ENCODE measurements at places on chromosomes 1 and 21.

GRCh38 chr1:206556047-206556749, 48.9 kb downstream of the RASSF5 start:
- H3K27me3 ChIP-seq = no peaks in the 10 kb centered on the region
- H3K27ac ChIP-seq = peak overlapping the region; percentile 99
- H3K4me1 ChIP-seq = peaks cover 67% of the 10 kb centered on the region

- H3K27me3 ChIP-seq = no peaks in the 10 kb centered on the region
- no peaks in the 10 kb centered on the region for H3K36me3 ChIP-seq
- no peak overlapping the region for H3K27ac ChIP-seq
- no peaks in the 10 kb centered on the region for H3K4me1 ChIP-seq
- no peak for DNase-seq
- no peak overlapping the region for H3K4me3 ChIP-seq
Observed at GRCh38 chr21:27045281-27045985, 78.5 kb upstream of the ADAMTS5 start.

DNA sequence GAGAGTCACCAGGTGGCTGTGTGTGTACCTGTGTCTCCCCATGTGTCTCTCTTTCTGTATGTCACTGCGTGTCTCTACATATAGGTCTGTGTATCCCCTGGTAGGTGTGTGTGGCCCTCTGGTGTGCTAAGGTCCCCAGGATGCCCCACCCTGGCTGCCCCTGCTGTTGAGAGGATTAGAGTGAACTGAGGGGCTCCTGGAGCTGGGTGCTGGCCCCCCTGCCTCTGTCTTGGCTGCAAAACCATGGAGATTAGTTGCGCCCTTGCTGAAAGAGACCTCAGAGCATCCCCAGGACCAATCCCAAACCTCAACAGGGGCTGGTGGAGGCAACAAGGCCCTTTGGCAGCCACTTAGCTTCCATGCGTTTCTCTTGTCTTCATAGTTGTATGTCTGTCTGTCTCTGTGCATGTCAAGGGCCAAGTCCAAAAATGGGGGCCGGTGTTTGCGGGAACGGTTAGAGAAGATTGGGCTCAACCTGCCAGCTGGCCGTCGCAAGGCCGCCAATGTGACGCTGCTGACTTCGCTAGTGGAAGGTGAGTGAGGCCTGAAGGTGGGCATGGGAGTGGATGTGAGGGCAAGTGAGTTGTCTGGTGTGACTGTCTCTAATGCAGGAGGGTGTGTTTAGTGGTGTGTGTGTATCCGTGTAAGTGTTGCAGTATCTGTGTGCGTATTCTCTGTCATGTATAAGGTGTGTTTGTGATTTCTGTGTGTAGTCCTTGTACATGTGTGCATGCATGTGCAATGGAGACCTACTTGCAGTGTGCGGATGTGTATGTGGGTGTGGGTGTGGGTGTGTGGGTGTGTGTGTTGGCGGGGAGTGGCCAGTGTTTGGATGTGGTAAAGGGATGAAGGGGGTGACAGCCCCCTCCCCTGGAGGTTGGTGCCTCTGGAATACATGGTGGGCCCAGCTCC, 16.7 kb downstream of the TFAP2E start:
- DNase-seq = no peak
- H3K4me3 ChIP-seq = no peak overlapping the region
- peaks cover 2% of the 10 kb centered on the region for H3K36me3 ChIP-seq
- H3K27ac ChIP-seq = no peak overlapping the region
- H3K27me3 ChIP-seq = no peaks in the 10 kb centered on the region

GRCh38 chr21:44529011-44529421, 11.0 kb downstream of the KRTAP10-1 start:
- H3K4me1 ChIP-seq = no peaks in the 10 kb centered on the region
- no peak for DNase-seq
- no peak overlapping the region for H3K4me3 ChIP-seq
- no peak overlapping the region for H3K27ac ChIP-seq
- H3K27me3 ChIP-seq = no peaks in the 10 kb centered on the region
- no peaks in the 10 kb centered on the region for H3K36me3 ChIP-seq

- no peaks in the 10 kb centered on the region for H3K36me3 ChIP-seq
- peak overlapping the region; percentile 92 for H3K27ac ChIP-seq
- H3K4me3 ChIP-seq = peak overlapping the region; percentile 80
- no peaks in the 10 kb centered on the region for H3K27me3 ChIP-seq
- peak; percentile 97 for DNase-seq
Observed at GRCh38 chr1:203326830-203327683, 21.7 kb downstream of the BTG2 start.

- DNase-seq = no peak
- H3K27ac ChIP-seq = no peak overlapping the region
- no peak overlapping the region for H3K4me3 ChIP-seq
- H3K4me1 ChIP-seq = no peaks in the 10 kb centered on the region
- no peaks in the 10 kb centered on the region for H3K36me3 ChIP-seq
Observed at GRCh38 chr21:16117851-16118590, 388.2 kb downstream of the USP25 start.

GRCh38 chr1:39485046-39485803, 6.2 kb upstream of the BMP8A start:
- no peak overlapping the region for H3K27ac ChIP-seq
- H3K27me3 ChIP-seq = peaks cover under 1% of the 10 kb centered on the region
- no peaks in the 10 kb centered on the region for H3K4me1 ChIP-seq
- peaks cover 10% of the 10 kb centered on the region for H3K36me3 ChIP-seq
- no peak overlapping the region for H3K4me3 ChIP-seq
- DNase-seq = no peak

DNA sequence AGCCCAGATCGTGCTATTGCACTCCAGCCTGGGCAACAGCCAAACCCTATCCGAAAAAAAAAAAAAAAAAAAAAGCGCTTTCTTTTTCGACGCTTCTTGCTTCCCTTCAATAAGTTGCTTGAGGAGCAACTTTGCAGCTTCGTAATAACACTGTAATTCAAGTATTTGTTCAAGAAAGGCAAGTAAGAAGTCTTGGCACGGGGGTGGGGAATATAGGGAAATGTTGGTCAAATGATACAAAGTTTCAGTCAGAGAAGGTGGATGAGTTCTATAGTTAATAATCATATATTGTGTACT, 871 bp upstream of the PSMA5 start:
- peaks cover 24% of the 10 kb centered on the region for H3K4me1 ChIP-seq
- H3K27me3 ChIP-seq = no peaks in the 10 kb centered on the region
- peak overlapping the region; percentile 85 for H3K4me3 ChIP-seq
- no peak for DNase-seq

DNA sequence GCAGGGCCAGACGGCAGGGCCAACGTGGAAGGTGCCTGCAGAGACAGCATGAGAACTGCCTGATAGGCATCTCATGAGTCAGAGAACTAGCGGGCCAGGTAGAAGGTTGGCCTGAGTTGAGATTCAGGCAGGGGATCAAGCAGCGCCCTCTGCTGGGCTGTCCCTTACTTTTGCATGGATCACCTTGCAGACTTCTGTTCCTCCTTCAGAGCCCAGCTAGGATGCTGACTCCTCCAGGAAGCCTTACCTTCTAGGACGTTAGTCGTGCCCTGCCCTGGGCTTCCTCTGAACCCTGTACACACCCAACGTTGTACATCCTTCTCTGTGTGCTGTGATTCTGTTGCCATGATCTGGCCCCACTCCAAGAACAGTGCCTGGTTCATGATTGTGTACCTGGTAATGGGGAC, 231.3 kb upstream of the VAMP3 start:
- no peaks in the 10 kb centered on the region for H3K36me3 ChIP-seq
- no peak overlapping the region for H3K27ac ChIP-seq
- H3K4me1 ChIP-seq = no peaks in the 10 kb centered on the region
- peaks cover 5% of the 10 kb centered on the region for H3K27me3 ChIP-seq
- H3K4me3 ChIP-seq = no peak overlapping the region
- DNase-seq = no peak

DNA sequence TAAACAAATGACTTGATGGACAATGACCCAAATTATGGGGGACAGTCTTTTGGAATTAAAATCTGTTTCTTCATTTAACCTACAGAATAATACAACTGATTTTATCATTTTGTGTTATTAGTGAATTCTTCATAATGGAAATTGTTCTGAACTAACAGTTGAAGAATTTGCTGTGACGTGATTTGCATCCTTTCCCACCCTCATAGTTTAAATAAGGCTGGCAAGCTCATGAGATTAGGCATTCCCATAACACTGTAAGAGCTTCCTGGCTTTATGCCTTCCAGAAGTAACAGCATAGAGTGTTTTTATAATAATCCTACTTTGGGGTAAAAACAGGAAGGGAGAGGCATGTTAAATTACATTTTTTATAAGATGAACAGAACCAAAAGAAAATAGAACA, 95.7 kb downstream of the ATP6V1G3 start:
- H3K27me3 ChIP-seq = peaks cover 6% of the 10 kb centered on the region
- H3K4me3 ChIP-seq = no peak overlapping the region
- peaks cover 2% of the 10 kb centered on the region for H3K4me1 ChIP-seq
- no peak for DNase-seq
- H3K36me3 ChIP-seq = no peaks in the 10 kb centered on the region

DNA sequence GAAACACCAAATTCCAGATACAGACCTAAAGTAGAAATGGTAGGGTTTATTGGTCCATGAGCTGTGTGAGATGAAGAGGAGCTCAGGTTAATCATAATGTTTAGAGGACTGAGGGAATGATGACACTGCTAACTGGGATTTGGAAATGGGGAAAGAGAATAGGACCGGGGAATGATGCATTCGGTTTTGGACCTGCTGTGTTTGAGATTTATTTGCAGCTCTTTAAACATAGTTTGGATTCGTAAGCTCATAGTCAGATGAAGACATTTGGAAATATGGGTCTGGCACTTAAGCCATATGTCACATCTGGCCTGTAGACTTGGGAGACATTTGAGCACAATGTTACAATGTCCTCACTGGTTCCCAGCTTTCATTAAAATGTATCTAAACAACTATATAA, 127.9 kb upstream of the DUSP10 start:
- H3K27me3 ChIP-seq = peaks cover 4% of the 10 kb centered on the region
- no peak for DNase-seq
- H3K4me1 ChIP-seq = no peaks in the 10 kb centered on the region
- no peaks in the 10 kb centered on the region for H3K36me3 ChIP-seq
- H3K27ac ChIP-seq = no peak overlapping the region
- no peak overlapping the region for H3K4me3 ChIP-seq

- no peaks in the 10 kb centered on the region for H3K36me3 ChIP-seq
- H3K27me3 ChIP-seq = no peaks in the 10 kb centered on the region
- no peak for DNase-seq
- no peak overlapping the region for H3K27ac ChIP-seq
- H3K4me3 ChIP-seq = no peak overlapping the region
Observed at GRCh38 chr1:41478118-41478748, 6.2 kb downstream of the EDN2 start.

DNA sequence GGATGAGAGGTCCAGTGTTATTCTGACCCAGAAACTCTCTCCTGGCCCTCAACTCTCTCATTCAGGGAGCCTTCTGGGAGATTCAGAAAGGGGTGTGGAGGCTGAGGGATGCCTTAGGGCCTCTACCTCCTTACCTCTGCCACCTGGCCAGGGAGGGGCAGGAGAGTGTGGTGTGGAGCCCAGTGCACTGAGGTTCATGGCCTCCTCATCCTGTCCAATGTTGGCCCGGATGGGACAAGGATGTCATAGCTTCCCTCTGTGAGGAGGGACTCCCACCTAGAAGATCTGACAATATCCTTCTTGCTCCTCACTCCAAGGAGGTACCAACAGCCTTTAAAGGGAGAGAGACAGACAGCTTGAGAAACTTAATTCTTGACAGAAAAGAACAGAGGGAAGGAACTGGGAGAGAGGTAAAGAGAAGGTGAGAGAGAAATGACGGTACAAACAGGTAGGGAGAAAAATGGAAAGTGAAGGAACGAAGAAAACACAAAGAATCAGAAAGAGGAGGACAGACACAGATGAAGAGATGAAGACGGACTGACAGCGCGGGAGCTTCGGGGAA, 779 bp downstream of the BEND5 start:
- H3K27me3 ChIP-seq = no peaks in the 10 kb centered on the region
- H3K27ac ChIP-seq = peak overlapping the region; percentile 70
- peaks cover 50% of the 10 kb centered on the region for H3K4me1 ChIP-seq
- peak overlapping the region; percentile 96 for H3K4me3 ChIP-seq
- H3K36me3 ChIP-seq = peaks cover 43% of the 10 kb centered on the region
- DNase-seq = no peak

GRCh38 chr1:35442734-35443133, 114.5 kb downstream of the KIAA0319L start:
- no peak overlapping the region for H3K27ac ChIP-seq
- peaks cover 16% of the 10 kb centered on the region for H3K4me1 ChIP-seq
- H3K4me3 ChIP-seq = no peak overlapping the region
- H3K36me3 ChIP-seq = peaks cover 3% of the 10 kb centered on the region

- H3K27me3 ChIP-seq = no peaks in the 10 kb centered on the region
- peak overlapping the region; percentile 43 for H3K27ac ChIP-seq
- peaks cover 18% of the 10 kb centered on the region for H3K36me3 ChIP-seq
- DNase-seq = no peak
- H3K4me1 ChIP-seq = peaks cover 3% of the 10 kb centered on the region
Observed at GRCh38 chr1:179090923-179091322, 9.1 kb downstream of the TOR3A start.

GRCh38 chr1:54477153-54477561, 70.9 kb upstream of the ACOT11 start:
- no peak overlapping the region for H3K4me3 ChIP-seq
- H3K27ac ChIP-seq = peak overlapping the region; percentile 23
- H3K4me1 ChIP-seq = peaks cover 55% of the 10 kb centered on the region
- H3K27me3 ChIP-seq = peaks cover 5% of the 10 kb centered on the region
- no peaks in the 10 kb centered on the region for H3K36me3 ChIP-seq

DNA sequence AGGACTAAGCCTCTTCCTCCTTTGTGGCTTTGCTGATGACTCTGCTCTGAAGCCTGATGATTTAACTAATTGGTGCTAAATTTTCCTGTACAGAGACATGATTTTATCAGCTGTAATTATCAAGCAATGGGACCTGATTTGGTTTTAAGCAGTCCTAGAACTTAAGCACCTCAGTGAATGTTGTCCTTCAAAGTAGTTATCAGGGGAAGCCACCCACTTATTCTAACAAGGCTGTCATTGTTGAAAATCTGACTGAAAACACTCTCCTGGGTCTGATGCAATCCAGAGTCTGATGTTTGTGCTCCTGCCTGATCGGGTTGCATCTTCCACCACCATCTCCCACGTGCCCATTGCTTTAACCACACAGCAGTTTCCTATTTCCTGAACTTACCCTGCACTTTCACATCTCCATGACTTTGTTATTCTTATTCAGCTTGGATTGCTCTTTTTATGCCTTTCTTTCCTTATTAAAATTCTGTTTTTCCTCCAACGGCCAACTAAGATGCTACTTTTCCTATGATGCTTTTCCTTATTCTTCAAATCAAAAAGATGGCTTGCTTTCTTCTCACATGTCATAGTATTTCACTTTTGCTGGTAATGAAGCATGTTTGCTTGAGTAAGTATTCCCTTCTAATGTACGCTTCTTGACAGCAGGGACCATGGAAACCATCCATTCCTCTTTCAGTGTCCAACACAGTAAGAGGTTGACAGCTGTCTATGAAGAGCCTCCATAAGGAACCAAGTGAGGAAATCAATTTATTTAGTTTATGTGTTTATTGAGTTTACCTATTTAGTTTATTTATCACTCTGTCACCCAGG, 55.0 kb downstream of the S1PR1 start:
- peaks cover 60% of the 10 kb centered on the region for H3K4me1 ChIP-seq
- DNase-seq = peak; percentile 72
- H3K27ac ChIP-seq = peak overlapping the region; percentile 98
- H3K27me3 ChIP-seq = peaks cover 6% of the 10 kb centered on the region
- H3K4me3 ChIP-seq = peak overlapping the region; percentile 57
- H3K36me3 ChIP-seq = peaks cover 6% of the 10 kb centered on the region

GRCh38 chr1:169086603-169087455, 19.7 kb upstream of the ATP1B1 start:
- H3K4me3 ChIP-seq = no peak overlapping the region
- no peak overlapping the region for H3K27ac ChIP-seq
- DNase-seq = no peak
- H3K27me3 ChIP-seq = no peaks in the 10 kb centered on the region
